ENCODE measurements at places on chromosomes 6 and 20.
A peak's percentile ranks its signal among the peaks of the same experiment; 100 is the strongest.

DNA sequence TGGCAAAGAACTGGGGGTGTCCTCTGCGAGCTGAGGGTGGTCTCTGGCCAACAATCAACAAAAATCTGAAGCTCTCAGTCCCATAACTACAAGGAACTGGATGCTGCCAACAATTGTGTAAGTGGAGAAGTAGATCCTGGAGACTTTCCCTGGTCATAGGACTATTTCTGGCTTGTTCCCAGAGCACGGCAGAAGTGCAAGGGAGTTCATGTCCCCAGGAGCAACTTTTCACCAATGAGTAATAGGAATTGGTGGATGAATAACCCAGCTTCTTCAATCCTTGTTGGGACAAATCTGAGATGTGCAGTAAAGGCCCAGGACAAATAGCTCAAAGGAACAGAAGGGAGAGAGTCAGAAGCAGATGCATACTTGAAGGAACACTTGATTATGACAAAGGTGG lies 95.5 kb downstream of the QRSL1 start:
- H3K27me3 ChIP-seq = no peaks in the 10 kb centered on the region
- H3K36me3 ChIP-seq = no peaks in the 10 kb centered on the region
- H3K4me3 ChIP-seq = no peak overlapping the region

GRCh38 chr6:47203266-47203937 lies 106.3 kb downstream of the TNFRSF21 start:
- peaks cover 32% of the 10 kb centered on the region for H3K4me1 ChIP-seq
- no peak overlapping the region for H3K4me3 ChIP-seq
- no peaks in the 10 kb centered on the region for H3K36me3 ChIP-seq
- no peak for DNase-seq
- no peak overlapping the region for H3K27ac ChIP-seq

DNA sequence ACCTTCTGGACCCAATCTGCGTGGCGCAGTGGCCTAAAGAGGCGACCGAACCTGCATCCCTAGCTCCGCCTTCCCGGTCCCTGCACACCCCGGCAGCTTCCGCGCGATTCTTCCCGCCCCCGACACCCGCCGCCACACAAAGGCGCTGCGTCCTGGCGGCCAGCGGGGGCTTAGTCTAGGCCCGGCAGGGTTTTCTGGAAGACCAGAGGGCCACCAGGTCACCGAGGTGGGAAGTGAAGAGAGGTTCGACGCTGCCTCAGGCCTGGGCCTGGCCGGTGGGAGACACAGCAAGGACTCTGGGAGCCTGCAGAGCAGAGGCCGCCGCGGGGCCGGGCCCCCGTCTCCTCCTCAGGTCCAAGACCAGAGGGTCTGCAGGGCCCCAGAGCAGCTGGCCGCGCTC lies 154.9 kb downstream of the OR2B2 start:
- H3K36me3 ChIP-seq = no peaks in the 10 kb centered on the region
- no peaks in the 10 kb centered on the region for H3K27me3 ChIP-seq
- no peak overlapping the region for H3K27ac ChIP-seq

DNA sequence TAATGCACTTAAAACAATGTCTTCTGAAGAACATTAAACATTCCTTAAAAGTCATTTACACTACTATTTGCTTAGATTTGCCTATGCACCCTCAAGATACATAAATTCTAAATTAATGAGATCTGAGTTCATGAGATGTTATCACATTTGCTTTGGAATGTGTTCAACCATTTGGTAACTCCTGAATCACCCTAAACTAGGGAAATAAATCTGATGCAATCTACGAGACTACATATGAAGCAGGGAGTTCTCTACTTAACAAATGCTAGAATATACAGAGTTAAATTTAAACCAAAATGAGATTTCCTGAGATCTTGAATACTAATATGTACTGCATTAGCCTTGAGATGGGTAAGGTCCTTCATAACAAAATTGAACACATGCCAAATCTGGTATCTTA lies 170.1 kb downstream of the CLIC5 start:
- no peaks in the 10 kb centered on the region for H3K4me1 ChIP-seq
- no peaks in the 10 kb centered on the region for H3K27me3 ChIP-seq
- H3K4me3 ChIP-seq = no peak overlapping the region
- H3K27ac ChIP-seq = no peak overlapping the region
- no peak for DNase-seq

GRCh38 chr20:43975096-43975768 lies 60.6 kb downstream of the TOX2 start:
- H3K4me1 ChIP-seq = peaks cover 9% of the 10 kb centered on the region
- no peak for DNase-seq
- H3K36me3 ChIP-seq = no peaks in the 10 kb centered on the region
- no peak overlapping the region for H3K4me3 ChIP-seq

- peak overlapping the region; percentile 56 for H3K4me3 ChIP-seq
- DNase-seq = peak; percentile 38
- no peaks in the 10 kb centered on the region for H3K36me3 ChIP-seq
- H3K4me1 ChIP-seq = peaks cover 39% of the 10 kb centered on the region
- H3K27ac ChIP-seq = peak overlapping the region; percentile 97
Observed at GRCh38 chr20:41003143-41003935, 25.3 kb upstream of the TOP1 start.

DNA sequence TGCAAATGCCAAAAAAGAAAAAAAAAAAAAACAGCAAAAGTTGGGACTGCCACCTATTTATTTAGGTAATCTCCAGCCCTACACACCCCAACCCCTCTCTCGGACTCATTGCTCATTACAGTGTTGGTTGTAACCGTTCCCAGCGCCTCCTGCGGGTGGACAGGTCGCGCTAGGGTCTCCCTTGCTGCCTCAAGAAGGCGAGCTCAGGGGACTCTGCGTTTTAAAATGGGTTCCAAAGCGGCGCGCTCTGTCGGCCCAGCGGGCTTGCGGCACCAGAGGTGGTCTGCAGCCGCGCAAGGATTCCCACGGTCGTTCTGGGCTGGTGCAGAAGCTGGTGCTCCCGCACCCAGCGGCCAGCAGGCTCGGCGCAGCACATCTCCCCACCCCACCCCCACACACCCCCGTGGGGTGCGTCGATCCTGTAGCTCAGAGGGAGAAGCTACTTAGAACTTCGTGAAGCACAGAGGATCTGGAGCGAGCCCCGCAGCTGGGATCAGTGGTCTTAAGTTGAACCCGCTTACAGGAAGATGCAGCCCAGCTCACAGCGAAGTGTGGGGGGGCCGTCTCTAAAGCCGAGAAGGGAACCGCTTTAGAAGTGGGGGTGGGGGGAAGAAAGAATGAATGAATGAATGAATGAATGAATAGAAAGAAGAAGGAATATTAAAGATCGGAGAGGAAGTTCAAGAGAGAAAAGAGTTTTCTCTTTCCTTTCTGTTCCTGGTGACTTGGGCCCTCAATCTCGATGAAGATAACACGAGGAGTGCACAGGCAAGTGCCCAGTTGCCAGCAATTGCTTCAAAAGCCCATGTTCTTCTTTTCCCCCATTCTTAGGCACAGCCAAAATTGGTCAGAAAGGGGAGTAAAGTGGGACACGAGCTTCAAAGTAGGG lies 780 bp downstream of the TFAP2A start:
- H3K27ac ChIP-seq = peak overlapping the region; percentile 99
- H3K27me3 ChIP-seq = peaks cover 26% of the 10 kb centered on the region
- peak overlapping the region; percentile 84 for H3K4me3 ChIP-seq
- peaks cover 10% of the 10 kb centered on the region for H3K4me1 ChIP-seq
- no peaks in the 10 kb centered on the region for H3K36me3 ChIP-seq

DNA sequence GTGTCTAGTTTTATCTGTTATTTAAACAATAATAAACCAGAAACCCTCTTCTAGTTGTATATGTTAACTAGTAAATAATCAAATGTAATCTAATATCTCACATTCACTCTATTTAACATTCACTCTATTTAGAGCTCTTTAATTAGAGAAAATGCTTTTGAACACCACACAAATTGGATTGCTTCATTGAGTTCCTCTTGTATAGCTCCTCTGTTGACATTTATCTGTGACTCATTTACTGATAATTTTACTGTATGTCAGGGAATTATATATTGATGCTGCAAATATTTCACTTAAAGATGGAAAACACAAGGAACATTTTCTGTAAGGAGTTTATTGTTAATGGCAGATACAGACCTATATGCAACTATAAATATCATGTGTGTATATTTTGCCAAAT lies 594.6 kb downstream of the COL12A1 start:
- no peak overlapping the region for H3K4me3 ChIP-seq
- H3K27me3 ChIP-seq = no peaks in the 10 kb centered on the region
- no peaks in the 10 kb centered on the region for H3K4me1 ChIP-seq
- no peak overlapping the region for H3K27ac ChIP-seq
- no peaks in the 10 kb centered on the region for H3K36me3 ChIP-seq

DNA sequence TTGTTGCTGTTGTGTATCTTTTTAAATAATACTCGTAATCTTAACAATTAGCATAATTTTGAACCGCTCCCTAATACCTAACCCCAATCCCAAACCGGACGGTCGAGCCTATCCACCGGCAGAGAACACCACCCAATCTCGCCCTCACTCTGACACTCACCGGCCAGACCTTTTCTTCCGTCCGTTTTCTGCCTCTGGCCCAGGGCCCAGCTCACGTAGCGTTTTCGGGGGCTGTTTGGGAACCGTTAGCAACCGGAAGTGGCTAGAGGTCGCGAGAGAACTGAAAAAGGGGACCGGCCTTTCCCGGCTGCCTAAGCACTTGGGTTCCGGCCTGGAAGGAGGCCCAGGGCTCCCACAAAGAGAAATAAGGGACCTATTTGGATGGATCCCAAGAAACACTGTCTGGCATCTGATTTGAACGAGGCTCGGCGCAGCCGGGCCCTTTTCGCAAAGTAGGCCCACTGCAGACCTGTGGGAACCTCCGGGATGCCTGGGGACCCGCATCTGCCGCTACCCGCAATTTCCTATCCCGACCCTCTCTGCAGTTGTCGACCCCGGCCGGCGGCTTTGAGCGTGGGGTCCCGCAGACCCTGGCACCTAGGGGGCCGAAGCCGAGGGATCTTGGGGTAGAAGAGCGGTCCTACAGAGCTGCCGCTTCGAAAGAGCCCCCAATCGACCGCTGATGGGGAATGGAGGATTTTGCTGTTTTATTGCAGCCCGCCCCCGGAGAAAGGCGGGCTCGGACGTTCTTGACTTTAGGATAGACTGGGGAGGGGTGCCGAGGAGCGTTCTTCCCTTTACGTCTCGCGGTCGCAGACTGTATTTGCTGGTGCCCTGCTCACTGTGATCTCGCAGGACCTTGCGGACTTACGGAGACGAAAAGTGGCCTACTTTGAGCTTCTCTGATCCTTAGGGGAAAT lies 4.8 kb upstream of the ZKSCAN8 start:
- peak overlapping the region; percentile 71 for H3K4me3 ChIP-seq
- no peaks in the 10 kb centered on the region for H3K36me3 ChIP-seq
- H3K4me1 ChIP-seq = peaks cover 48% of the 10 kb centered on the region
- peak overlapping the region; percentile 90 for H3K27ac ChIP-seq
- no peaks in the 10 kb centered on the region for H3K27me3 ChIP-seq

DNA sequence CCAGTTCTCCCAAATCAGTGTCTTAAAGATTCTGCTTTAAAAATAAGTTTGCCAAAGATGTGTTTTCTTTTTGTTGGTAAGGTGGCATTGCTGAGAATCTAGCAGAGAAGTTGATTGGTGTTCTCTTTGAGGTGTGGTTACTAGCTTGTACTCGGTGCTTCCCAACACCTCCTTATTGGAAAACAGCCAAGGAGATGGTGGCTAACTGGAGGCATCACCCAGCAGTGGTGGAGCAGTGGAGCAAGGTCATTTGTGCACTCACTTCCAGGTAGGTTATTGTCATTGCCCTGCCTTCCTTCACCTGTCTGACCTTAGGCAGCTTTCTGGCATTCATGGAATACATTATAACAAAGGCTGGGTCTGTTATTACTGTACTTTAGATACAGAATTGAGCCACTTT lies 26.7 kb downstream of the RALGAPB start:
- DNase-seq = no peak
- no peaks in the 10 kb centered on the region for H3K4me1 ChIP-seq
- H3K4me3 ChIP-seq = no peak overlapping the region
- H3K36me3 ChIP-seq = peaks cover 15% of the 10 kb centered on the region
- H3K27me3 ChIP-seq = no peaks in the 10 kb centered on the region

DNA sequence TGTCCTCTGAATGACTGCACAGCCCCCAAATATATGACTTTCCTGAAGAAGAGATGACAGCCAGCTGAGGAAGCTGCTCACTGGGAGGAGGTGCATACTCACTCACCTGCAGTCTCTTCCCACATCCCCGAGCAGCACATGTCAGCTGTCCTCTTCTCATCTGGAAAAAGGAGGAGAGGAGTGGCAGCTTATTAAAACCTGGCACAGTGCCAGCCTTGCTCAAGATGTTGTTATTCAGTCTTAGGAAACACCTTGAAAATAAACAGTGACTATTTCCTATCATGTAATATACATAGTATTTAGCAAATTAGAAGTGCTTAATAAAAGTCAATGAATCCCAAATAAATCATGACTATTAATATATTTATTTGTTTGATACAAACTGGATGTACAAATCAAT lies 232.9 kb downstream of the EPM2A start:
- no peaks in the 10 kb centered on the region for H3K27me3 ChIP-seq
- H3K27ac ChIP-seq = no peak overlapping the region
- H3K4me1 ChIP-seq = no peaks in the 10 kb centered on the region
- no peak for DNase-seq
- H3K4me3 ChIP-seq = no peak overlapping the region

- DNase-seq = no peak
- H3K36me3 ChIP-seq = no peaks in the 10 kb centered on the region
- H3K27me3 ChIP-seq = no peaks in the 10 kb centered on the region
- no peaks in the 10 kb centered on the region for H3K4me1 ChIP-seq
Observed at GRCh38 chr6:113662688-113663333, 194.3 kb upstream of the MARCKS start.

- no peak overlapping the region for H3K4me3 ChIP-seq
- no peaks in the 10 kb centered on the region for H3K4me1 ChIP-seq
- no peaks in the 10 kb centered on the region for H3K27me3 ChIP-seq
- no peak for DNase-seq
- no peak overlapping the region for H3K27ac ChIP-seq
- H3K36me3 ChIP-seq = no peaks in the 10 kb centered on the region
Observed at GRCh38 chr20:19835533-19836222, 77.6 kb downstream of the RIN2 start.

GRCh38 chr6:9100869-9101580 lies 665.7 kb upstream of the SLC35B3 start:
- H3K4me3 ChIP-seq = no peak overlapping the region
- H3K27me3 ChIP-seq = no peaks in the 10 kb centered on the region
- H3K4me1 ChIP-seq = no peaks in the 10 kb centered on the region
- H3K27ac ChIP-seq = no peak overlapping the region

- H3K4me3 ChIP-seq = no peak overlapping the region
- H3K27me3 ChIP-seq = no peaks in the 10 kb centered on the region
- H3K4me1 ChIP-seq = peaks cover 25% of the 10 kb centered on the region
- no peak for DNase-seq
Observed at GRCh38 chr6:34178357-34179105, 32.6 kb upstream of the GRM4 start.

GRCh38 chr6:148557796-148558321 lies 189.0 kb upstream of the UST start:
- no peak overlapping the region for H3K4me3 ChIP-seq
- no peaks in the 10 kb centered on the region for H3K27me3 ChIP-seq
- no peak for DNase-seq
- peaks cover 6% of the 10 kb centered on the region for H3K36me3 ChIP-seq

- no peak for DNase-seq
- H3K27ac ChIP-seq = no peak overlapping the region
- H3K4me1 ChIP-seq = peaks cover 17% of the 10 kb centered on the region
- no peak overlapping the region for H3K4me3 ChIP-seq
Observed at GRCh38 chr20:46336735-46337134, 28.4 kb upstream of the CDH22 start.
